ENCODE measurements at places on chromosomes 3 and 15. TPM values are rescaled to one million over a fixed set of nuclear protein-coding genes. Genes with fewer than 3 reads are reported as not detected.

GRCh38 chr15:27514526-27514925 is 543.5 kb downstream of the GABRG3 start:
- no peak for DNase-seq

GOLGA6L7 gene
- not detected for total RNA-seq

MEX3B gene
- total RNA-seq: 0.43 TPM

GCNT3 gene
- total RNA-seq: 2.9 TPM

GRCh38 chr3:124653071-124653796 is 77.0 kb upstream of the UMPS start:
- no peak for DNase-seq

DNA sequence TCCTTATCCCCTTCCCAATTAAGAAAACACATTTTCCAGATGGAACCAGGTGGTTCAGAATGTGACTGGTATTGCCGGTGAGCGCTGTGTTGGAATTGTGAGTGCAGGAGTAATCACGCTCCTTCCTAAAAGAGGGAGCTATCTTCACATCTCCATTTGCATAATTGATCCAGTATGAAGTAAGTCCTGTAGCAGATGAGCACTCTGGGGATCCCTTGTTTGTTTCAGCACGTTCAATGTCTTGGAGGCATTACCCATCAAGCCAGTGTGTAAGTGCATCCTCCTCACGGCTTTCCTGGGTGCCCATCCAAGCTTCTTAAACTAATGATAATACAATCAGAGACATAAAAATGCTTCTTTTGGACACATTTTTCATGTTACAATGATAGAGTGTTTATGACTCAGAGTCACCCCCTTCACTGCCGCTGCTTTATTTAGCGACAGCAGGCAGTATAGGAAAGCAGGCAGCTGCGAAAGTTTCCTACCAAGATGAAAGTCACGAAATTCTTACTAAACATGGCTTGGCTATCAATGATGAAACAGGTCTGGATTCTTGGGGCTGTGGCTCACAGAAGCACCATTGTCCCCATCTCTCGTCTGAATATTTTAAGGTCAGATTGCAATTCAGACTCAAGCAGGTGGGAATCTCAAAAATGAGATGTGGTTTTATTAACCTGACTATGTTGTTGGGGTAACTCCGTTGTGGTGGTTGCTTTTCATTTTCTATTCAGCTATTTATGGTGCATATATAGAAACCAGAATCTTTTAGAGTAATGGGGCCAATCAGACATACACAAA is 346.3 kb upstream of the MDFIC2 start:
- no peak for DNase-seq

- no peak for DNase-seq
Observed at GRCh38 chr3:58667704-58668103, 1.1 kb upstream of the FAM3D start.

DNASE1L3 gene
- total RNA-seq: not detected

DNA sequence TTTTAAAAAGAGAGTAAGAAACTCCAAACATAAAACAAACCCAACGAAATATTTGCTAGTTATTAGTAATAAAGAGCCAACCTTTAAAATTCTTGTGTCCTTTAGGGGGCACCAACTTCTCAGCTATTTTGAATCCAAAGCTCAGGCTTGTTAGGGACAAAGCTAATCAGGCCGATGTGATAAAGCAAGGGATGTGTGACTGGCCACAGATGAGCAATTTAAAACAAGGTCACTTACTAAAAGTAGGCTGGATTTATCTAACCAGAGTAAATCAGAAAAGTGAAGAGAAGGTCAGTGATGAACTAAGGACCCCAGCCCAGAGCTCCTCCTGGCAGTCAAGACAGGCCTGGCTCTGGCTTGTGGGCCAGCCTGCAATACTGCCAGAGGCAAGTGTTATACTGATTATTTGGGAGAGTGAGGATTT is 108.5 kb downstream of the CYP19A1 start:
- no peak for DNase-seq

FAM131A gene
- total RNA-seq: 4.7 TPM

CASR gene
- 11.9 TPM for total RNA-seq

- DNase-seq: no peak
Observed at GRCh38 chr3:101890716-101891115, 41.4 kb downstream of the NFKBIZ start.
